ENCODE measurements at places on chromosomes 11 and 22.

DNA sequence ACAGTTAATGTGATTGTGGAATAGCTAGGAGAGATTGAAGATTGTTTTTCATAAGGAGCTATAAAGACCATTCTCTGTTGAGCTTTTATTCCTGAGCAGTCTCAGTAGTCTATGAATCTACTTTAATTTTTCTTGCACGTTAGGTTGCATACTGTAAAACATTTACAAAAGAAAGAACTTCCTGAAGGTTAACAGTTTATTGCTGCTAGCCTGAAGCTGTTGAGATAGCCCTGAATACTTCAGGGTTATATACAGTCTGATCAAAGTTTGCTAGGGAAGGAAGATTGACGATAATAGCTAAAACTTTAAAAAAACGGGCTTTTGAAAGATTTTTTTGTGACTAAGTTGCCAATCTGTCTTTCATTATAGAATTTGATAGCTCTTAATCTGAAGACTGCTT is 64.8 kb downstream of the PPP6R3 start:
- no peak for DNase-seq

- DNase-seq: no peak
Observed at GRCh38 chr11:133522344-133522743, 10.0 kb downstream of the OPCML start.

- DNase-seq: no peak
Observed at GRCh38 chr11:36114095-36114494, 170.2 kb downstream of the LDLRAD3 start.

- DNase-seq: no peak
Observed at GRCh38 chr11:74845978-74846517, 97.4 kb downstream of the RNF169 start.

- DNase-seq: no peak
Observed at GRCh38 chr11:87190071-87190470, 152.3 kb downstream of the TMEM135 start.

DNA sequence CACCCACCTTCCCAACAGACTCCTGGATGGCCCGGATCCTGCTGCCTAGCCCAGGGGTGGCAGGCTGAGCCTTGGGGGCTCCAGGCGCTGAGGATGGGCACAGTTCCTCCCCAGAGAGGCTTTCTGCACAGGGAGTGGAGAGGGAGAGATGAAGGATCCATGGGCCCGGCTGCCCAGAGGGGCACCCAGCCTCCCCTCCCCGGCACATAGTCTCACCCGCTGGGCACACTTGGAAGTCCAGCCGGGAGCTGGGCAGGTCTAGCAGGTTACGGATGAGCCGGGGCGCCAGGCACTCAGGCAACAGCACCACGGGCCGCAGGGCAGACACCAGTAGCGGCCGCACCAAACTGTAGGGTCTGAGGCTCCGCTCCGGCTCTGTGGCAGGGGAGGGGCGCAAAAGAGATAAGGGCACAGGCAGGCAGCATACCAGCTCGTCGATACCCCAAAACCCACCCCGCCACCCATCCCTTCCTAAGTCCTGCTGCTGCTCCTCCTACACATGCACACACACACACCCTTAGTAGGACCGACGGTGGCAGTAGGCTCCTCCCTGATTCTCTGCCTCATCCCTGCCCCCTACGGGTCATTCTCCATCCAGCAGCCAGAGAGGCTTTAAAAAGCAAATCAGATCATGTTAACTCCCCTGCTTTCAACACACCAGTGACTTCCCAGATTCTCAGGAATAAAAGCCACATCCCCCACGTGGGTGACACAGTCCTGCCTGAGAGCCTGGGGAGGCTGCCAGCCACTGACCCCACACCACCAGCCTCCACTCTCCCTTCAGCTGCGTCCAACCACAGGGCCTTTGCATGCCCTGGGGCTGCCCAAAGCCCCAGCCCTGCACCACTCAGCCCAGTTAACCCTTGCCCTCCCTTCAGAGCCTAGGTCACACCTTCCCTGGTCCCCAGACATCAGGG is 6.5 kb upstream of the MFNG start:
- no peak for DNase-seq

DNA sequence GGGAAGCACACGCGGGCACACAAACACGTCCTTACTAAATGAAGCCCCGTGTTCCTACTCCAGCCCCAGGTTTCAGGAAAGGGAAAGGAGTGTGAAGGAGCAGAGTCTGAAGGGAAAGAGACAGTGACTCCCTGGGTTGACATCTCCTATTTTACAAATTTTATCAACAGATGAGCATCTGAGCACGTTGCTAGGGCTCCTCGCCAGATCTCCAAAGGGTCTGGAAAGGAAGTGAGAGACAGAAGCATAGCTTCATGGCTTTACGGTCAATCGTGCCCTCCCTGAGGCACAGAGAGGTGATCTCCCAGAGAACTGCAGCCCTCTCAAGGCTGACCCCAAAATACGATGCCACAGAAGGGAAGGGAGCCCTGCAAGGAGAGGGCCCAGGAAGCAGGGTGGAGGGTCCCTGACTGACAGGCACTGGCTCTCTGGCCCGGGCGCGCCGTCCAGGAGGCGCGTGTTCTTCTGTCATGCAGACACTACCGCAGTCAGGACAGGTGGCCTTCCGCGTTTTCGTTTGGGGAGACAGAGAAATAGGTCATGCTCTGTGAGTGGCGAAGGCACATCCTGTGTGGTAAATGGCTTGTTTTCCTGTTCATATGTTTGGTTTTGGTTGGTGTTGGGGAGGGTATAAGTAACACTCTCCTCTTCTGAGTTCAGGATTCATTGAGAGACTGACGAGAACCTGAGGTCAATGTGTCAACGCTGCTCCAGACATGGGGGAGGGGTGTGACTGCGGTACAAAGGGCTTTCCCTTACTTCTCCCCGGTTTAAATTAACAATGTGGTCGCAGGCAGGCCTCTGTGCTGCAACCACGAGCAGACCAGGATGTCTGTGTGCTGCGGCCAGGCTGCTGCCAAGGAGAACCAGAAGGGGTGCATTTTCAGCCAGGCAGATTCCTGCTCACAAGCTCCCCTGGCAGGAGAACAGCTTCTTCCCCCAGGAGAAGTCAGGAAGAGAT is 813.3 kb downstream of the OPCML start:
- no peak for DNase-seq

DNA sequence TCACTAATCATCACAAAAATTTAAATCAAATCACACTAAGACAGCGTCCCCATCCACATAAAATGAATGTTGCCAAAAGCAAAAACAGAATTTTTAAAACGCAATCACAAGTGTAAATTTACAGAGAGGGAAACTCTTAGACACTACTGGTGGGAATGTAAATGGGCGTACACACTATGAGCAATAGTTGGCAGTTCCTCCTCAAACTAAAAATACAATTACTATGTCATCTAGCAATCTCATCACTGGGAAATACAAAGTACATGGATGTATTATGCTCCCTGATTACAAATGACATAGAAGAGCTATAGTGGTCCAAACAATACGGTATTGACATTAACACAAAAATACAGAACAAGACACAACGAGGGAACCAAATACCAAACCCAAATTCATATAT is 8.7 kb upstream of the RGL4 start:
- DNase-seq: no peak

DNA sequence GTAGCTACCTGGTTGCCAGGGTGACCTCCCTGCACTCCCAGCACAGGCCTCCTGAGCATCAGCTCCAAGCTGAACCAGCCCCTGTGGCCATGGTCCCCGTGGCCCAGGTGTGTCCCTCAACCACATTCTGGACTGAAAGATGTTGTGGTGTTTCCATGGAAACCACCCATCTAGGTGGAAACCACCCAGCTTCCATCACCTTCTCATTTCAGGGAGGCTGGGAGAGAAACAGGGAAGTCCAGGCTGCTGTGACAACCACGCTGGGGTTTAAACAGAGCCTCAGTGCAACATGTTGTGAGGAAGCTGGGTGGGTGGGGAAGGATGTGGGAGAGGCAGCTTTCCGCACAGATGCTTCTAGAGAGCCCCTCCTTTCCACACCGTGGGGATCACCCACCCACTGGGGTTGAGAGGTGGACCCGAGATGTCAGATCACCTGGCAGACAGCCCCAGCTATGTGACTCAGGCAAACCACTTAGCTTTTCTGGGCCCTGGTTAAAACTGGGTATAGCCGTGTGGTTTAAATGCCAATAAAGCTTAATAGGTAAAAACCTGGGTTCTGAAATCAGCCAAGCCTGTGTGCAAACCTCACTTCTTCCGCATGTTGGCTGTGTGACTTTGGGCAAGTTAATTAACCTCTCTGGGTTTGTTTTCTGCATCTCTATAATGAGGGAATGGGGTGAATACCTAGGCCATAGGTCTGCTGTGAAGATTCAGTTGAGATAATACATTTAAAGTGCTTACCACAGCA is 46.4 kb downstream of the CD82 start:
- DNase-seq: no peak

- no peak for DNase-seq
Observed at GRCh38 chr22:25076336-25076735, 123.3 kb upstream of the CRYBB3 start.

DNA sequence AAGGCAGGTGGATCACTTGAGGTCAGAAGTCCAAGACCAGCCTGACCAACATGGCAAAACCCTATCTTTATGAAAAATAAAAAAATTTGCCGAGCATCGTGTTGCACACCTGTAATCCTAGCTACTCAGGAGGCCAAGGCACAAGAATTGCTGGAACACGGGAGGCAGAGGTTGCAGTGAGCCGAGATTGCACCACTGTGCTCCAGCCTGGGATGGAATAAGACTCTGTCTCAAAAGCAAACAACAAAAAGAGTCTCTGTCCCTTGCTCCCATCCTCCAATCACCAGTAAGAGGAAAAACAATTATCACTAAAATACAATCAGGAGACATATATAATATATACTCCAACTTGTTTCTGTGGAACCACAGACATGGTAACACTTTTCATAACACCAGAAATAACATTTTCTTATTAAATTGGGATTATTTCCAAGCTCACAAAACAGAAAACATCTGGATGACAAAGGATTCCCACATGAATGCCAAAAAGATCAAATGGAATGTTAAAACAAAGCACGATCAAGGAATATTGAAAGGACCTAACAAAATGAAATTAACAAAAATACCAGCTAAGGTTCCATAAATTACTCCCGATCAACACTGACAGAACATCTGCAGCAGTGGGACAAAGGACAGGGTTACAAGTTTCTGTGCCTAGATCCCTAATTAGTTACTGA is 15.2 kb downstream of the FCHSD2 start:
- DNase-seq: no peak

DNA sequence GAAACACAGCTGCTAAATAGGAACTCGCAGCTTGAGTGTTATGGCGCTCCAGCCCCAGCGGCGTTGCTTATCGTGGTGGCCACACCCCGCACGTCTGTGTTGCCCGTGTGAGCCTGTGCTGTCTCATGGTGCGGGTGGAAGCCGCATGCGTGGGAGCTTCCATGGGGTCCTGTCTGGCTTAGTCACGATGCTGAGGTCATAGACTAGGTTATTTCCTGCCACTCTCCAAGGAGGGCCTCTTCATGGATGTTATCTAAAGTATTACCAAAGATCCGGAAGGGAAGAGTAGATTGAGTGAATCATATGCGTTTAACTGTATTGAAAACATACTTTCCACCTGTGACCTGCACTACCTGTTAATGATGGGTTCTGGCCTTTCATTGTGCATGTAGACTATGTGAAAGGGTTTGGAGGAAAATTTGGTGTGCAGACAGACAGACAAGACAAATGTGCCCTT is 21.7 kb downstream of the CTTN start:
- DNase-seq: no peak

DNA sequence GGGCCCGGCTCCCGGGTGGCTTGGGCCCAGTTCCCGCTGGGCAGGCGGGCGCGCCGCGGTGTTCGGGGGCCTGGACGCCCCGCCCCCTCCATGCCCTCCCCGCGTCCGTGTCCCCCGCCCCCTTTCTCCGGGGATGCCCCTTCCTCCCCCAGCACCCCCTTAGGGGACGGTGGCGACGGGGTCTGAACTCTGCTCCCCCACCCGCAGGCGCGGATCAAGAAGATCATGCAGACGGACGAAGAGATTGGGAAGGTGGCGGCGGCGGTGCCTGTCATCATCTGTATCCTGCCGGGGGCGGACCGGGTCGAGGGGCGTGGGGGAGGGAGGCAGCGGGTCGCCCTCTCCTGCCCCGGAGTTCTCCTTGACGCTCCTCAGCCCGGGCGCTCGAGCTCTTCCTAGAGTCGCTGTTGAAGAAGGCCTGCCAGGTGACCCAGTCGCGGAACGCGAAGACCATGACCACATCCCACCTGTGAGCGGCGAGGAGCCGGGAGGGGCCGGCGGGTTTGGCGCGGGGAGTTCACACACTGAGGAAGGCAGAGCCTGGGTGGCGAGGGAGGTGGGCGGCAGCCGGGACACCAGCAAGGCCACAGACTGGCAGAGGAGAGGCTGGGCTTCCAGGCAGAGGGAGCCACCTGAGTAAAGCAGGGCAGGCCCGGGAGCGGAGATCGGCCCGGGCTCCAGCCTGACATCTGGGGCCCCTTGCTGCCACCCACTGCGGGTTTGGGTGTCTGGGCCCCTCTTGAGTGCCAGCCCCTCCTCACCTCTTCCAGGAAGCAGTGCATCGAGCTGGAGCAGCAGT is 546 bp downstream of the DRAP1 start:
- DNase-seq: no peak

DNA sequence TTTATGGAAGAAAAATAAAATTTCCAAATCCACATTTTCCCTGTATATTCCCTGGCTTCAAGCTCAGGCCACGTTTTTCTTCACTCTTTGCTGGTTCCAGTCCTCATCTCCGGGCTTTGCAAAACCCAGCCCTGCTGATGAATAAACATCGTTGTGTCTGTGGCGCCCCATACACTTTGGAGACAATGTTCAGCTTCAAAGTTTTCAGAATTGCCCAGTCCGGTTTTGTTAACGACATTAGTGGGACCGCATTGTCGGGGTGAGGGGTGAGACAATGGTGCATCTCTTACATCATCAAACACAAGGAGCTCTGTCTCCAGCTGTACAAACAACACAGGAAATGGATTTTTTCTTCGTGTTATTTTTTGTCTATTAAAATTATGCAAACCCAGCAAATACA is 53.4 kb upstream of the HTATIP2 start:
- no peak for DNase-seq

DNA sequence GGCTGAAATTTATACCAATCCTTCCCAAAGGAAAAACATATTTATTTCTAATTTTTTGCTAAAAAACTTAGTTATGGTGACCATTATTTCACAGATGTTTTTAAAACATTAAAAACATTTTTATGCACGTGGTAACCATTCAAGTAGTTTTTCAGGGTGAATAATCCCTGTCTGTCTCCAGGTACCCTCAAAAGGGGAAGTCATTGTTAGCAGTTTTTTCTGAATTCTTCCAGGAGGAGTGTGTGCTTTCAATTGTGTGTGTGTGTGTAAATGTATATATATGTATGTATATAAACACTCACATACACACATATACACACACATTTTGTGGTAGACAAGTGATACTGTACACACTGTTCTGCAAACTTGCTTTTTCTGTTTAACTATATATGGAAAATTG is 43.9 kb downstream of the MIAT start:
- no peak for DNase-seq

GRCh38 chr11:131866535-131867400 is 496.4 kb downstream of the NTM start:
- no peak for DNase-seq

All from NCI-H2171 (cell line).